Stimulated activated CD4-positive, alpha-beta T cell treated with anti-CD3 and anti-CD28 coated beads, TNF-alpha, amount 100 ng/mL, for 24 hours (primary cell): ENCODE measurements at places on chromosomes 1 and 21.

DNA sequence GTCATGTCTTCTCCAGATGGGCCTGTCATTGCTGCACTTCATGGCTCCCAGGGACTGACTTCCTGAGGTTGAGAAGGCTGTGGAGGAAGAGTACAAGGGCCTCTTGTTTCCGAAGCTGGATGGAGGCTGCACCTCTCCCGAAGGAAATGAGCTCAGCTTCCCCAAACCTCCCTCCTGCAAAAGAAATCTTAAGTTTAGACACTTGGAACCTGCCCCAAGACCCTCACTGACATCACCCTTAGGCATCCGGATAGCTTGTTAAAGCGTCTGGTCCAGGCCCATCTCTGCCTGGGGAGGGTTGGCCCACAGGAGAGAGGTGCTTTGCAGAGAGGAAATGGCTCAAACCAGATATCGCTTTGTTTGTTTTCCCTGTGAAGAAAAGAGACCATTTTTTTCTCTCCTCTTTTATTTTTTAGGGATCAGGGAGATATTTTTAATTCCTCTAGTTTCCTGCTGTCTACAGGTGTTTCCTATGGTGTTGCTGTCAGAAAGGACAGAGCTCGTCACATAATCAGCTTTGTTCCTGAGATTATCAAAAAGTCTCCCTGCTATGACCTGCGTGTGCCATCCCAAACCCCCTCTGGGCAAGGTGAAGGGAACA, 25.0 kb downstream of the RCSD1 start:
- no peak for DNase-seq

DNA sequence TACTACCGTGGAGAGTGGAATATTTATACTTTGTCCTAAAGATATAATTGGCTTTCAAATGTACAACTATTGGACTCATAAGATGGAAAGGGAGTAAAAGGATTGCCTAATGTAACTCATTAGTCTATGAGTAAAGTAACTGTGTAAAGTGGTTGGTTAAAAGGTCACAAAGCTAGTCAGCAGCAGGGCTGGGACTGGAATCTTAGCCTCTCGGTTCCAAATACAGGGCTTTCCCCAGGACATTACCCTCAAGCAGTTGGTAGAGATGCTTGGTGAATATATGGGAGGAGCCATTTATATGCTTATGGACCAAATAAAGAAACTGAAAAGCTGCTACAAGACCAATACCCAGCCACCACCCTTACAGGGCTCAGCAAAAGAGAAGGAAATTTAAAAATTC, 283.7 kb downstream of the HLX start:
- DNase-seq: no peak

- no peak for DNase-seq
Measured at GRCh38 chr1:85343213-85343611, 66.8 kb upstream of the BCL10 start.

DNA sequence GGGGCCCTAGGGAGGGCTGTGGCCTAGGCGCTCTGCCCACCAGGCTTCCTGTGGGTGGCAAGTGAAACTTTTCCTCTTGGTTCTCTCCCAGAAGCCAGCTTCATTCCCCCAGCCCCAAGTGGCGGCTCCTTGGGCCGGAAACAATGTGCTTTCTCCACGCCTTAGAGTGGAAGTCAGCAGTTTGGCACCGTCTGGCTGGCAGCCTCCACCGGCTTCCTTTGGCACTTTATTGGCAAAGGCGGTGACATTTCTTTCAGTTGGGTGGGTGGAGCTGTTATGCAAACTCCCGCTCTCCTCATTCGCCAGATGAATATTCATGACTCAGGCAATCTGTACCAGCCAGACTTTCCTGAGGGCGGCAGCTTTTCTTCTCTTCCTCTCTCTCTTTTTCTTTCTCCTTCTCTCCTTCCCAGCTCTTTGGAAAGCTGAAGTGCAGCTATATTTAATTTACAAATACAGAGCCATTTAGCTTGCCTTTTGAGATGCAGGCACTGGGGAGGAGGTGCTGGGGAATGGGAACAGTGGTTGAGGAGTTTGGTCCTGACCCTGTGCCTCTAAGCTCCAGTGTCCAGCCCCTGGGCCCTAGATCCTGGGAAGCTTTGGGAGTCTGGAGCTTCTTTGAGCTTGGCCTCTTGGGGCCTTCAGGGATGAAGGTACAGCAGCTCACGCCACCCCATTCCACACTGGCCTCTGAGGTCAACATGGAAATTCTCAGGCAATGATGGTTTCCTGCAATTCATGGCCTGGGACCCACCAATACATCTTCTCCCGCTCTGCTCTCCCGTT, 67.8 kb upstream of the POU3F1 start:
- no peak for DNase-seq

GRCh38 chr1:116329524-116330341, 43.3 kb upstream of the ATP1A1 start:
- DNase-seq: no peak
